ENCODE measurements at places on chromosomes 7 and 10.

DNA sequence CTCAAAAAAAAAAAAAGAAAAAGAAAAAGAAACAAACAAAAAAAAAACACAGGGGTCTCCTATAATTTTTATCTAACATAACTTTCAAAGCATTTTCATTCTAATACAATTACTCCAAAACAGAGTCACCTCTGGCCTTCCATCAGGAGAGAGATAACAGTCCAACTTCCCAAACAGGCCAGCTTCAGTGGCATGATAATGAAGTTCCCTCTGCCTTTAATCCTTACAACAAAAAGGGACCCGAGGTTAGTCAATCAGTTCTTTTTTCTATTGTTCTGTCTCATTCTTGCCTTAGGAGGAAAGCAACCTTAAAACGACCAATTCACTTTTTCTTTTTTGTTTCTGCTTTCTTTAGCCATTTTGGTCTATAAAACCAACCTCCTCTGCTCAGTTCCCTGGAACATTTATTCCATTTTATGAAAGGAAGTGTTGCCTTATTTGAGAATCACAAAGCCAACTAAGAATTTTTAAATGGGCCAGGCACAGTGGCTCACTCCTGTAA, 16.5 kb upstream of the FXYD4 start:
- no peak for DNase-seq

DNA sequence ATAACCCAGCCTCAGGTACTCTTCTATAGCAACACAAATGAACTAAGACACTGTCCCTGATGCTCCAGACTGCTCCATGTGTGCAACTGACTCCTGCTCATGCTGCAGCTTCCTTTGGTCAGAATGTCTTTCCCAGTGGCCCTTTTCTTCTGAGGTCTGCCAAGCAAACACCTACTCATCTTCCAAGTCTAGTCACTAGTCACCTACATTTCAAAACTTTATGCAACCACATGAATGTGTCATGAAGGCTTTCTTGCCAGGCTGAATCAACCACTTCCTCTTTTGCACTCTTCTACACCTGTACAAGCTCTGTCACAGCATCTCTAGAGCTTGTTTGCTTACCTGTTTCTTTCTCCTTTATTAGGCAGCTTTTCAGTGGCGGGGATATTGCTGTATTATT, 75.8 kb downstream of the LSMEM1 start:
- no peak for DNase-seq

GRCh38 chr7:32937344-32938174, 19.7 kb upstream of the FKBP9 start:
- no peak for DNase-seq

- DNase-seq = no peak
These were observed 139.4 kb upstream of the PHYHIPL start for GRCh38 chr10:59037018-59037389.

GRCh38 chr10:35274498-35275060, 61.7 kb upstream of the CCNY start:
- no peak for DNase-seq

- DNase-seq = no peak
These were observed 22.0 kb upstream of the SLF2 start for GRCh38 chr10:100890673-100891317.

- DNase-seq = no peak
These were observed 8.7 kb upstream of the MYL7 start for GRCh38 chr7:44149571-44150465.

- DNase-seq = no peak
These were observed 5.3 kb upstream of the ADCK2 start for GRCh38 chr7:140667476-140667875.

- DNase-seq = no peak
These were observed 75.9 kb upstream of the NXPH1 start for GRCh38 chr7:8357536-8357935.
